ENCODE measurements at places on chromosomes 11 and 22.

DNA sequence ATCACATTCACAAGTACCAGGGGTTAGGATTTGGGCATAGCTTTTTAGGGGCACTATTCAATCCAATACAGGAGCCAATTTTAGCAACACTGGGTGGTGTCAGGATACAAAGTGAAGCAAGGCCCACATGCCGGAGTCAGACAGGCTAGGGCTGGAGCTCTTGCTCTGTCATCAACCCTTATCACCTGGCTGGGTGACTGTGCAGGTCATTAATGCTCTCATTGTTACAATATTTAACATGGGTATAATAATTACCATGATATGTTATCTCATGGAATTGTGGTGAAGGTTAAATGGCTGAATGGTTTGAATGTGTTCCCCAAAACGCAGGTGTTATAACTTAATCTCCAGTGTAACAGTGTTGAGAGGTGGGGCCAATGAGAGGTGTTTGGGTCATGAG is 143.3 kb upstream of the THY1 start:
- H3K4me1 ChIP-seq = no peaks in the 10 kb centered on the region
- H3K36me3 ChIP-seq = no peaks in the 10 kb centered on the region
- H3K4me3 ChIP-seq = no peak overlapping the region
- H3K27ac ChIP-seq = no peak overlapping the region
- no peak for DNase-seq
- no peaks in the 10 kb centered on the region for H3K27me3 ChIP-seq

GRCh38 chr11:86145439-86146156 is 76.7 kb upstream of the PICALM start:
- H3K27ac ChIP-seq = no peak overlapping the region
- H3K27me3 ChIP-seq = no peaks in the 10 kb centered on the region
- H3K4me1 ChIP-seq = no peaks in the 10 kb centered on the region
- no peak for DNase-seq
- no peak overlapping the region for H3K4me3 ChIP-seq

- no peak overlapping the region for H3K4me3 ChIP-seq
- DNase-seq = no peak
- H3K27ac ChIP-seq = no peak overlapping the region
- H3K4me1 ChIP-seq = no peaks in the 10 kb centered on the region
- no peaks in the 10 kb centered on the region for H3K36me3 ChIP-seq
- no peaks in the 10 kb centered on the region for H3K27me3 ChIP-seq
Observed at GRCh38 chr22:30892286-30892685, 76.3 kb downstream of the MORC2 start.

GRCh38 chr22:17570851-17571631 is 7.7 kb downstream of the SLC25A18 start:
- DNase-seq = peak; percentile 72
- no peaks in the 10 kb centered on the region for H3K4me1 ChIP-seq
- H3K4me3 ChIP-seq = peak overlapping the region; percentile 43
- H3K36me3 ChIP-seq = no peaks in the 10 kb centered on the region
- peak overlapping the region; percentile 83 for H3K27ac ChIP-seq

- no peaks in the 10 kb centered on the region for H3K4me1 ChIP-seq
- H3K27ac ChIP-seq = no peak overlapping the region
- no peaks in the 10 kb centered on the region for H3K36me3 ChIP-seq
- no peak overlapping the region for H3K4me3 ChIP-seq
- peak; percentile 65 for DNase-seq
Observed at GRCh38 chr11:61777234-61778090, 14.9 kb downstream of the TMEM258 start.

DNA sequence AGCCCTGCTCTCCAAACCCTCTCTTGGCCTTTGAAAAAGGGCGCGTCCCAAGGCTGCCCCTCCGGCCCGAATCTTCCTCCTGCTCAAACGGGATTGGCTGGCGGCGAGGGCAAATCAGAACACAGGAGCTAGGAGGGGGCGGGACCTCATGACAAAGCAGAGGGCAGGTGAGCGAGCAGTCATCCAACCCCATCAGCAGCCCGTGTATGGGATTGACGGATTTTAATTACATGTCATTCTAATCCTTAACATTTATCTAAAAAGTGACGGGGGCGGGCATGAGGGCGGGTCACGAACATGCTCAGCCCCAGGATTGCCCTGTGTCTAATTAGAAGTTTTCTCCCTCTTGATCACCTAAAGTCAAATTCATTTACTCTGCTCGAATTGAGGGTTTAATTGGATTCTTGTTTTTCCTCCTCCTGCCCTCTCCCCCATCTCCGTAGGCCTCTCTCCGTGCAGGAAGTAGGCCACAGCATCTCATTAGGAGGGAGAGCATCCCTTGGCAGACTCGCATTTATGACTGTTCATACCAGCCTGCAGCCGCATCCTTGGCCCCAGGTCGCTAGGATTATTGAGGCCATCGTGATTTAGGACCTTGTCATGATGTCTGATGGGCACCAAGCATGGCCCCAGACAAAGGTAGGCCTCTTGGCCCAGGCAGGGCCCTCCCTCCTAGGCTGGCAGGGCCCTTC is 147.1 kb downstream of the CHST1 start:
- no peak overlapping the region for H3K27ac ChIP-seq
- no peaks in the 10 kb centered on the region for H3K36me3 ChIP-seq
- DNase-seq = no peak
- H3K4me1 ChIP-seq = no peaks in the 10 kb centered on the region
- H3K4me3 ChIP-seq = no peak overlapping the region
- H3K27me3 ChIP-seq = no peaks in the 10 kb centered on the region

GRCh38 chr11:123640677-123641494 is 13.5 kb downstream of the SCN3B start:
- no peaks in the 10 kb centered on the region for H3K36me3 ChIP-seq
- no peak overlapping the region for H3K4me3 ChIP-seq
- no peaks in the 10 kb centered on the region for H3K4me1 ChIP-seq
- H3K27ac ChIP-seq = no peak overlapping the region

DNA sequence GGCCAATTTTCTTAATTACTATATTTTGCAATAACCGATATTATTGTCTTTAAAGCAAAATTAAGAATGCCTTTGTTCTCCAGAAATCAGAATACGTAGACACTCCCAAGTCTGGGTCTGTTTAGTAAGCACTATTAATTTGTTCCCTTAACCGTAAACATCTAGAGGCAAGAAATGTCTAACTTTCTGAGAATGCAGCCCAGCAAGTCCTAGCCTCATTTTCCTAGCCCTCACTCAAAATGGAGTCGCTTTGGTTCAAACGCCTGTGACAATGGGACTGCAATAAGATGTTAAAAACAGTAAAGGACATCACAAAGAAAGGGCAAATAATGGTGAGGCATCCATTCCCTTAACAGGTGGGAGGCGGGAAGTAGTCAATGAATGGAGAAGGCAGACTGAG is 280.7 kb downstream of the DLG2 start:
- no peaks in the 10 kb centered on the region for H3K4me1 ChIP-seq
- H3K36me3 ChIP-seq = no peaks in the 10 kb centered on the region
- no peak for DNase-seq
- no peak overlapping the region for H3K27ac ChIP-seq

- no peaks in the 10 kb centered on the region for H3K36me3 ChIP-seq
- H3K27ac ChIP-seq = no peak overlapping the region
- H3K27me3 ChIP-seq = no peaks in the 10 kb centered on the region
- H3K4me3 ChIP-seq = no peak overlapping the region
Observed at GRCh38 chr11:16040151-16040550, 316.2 kb downstream of the SOX6 start.

- no peak overlapping the region for H3K4me3 ChIP-seq
- peaks cover 6% of the 10 kb centered on the region for H3K4me1 ChIP-seq
- H3K27ac ChIP-seq = no peak overlapping the region
- H3K36me3 ChIP-seq = no peaks in the 10 kb centered on the region
- peak; percentile 37 for DNase-seq
- no peaks in the 10 kb centered on the region for H3K27me3 ChIP-seq
Observed at GRCh38 chr11:13970986-13971385, 8.5 kb downstream of the SPON1 start.

DNA sequence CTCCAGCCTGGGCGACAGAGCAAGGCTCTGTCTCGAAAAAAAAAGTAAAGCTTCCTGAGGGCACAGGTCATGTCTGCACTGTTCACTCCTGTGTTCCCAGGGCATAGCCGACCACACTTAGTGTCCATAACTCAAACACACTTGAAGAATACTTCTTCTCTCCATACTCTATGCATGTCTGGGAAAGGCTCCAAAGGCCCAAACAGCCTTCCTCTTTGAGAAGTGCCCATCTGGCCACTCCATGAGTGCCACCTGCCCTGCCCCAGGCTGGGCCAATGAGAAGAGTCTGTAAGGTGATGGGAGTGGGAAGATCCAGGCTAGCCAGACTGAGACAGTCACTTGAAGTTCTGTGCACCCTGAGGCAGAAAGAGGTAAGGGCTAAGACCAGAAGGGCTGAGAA is 24.7 kb downstream of the DGCR2 start:
- no peak overlapping the region for H3K27ac ChIP-seq
- no peak overlapping the region for H3K4me3 ChIP-seq
- no peaks in the 10 kb centered on the region for H3K36me3 ChIP-seq
- DNase-seq = no peak
- H3K4me1 ChIP-seq = no peaks in the 10 kb centered on the region

GRCh38 chr22:29121124-29121523 is 48.3 kb downstream of the KREMEN1 start:
- peak overlapping the region; percentile 81 for H3K27ac ChIP-seq
- H3K36me3 ChIP-seq = no peaks in the 10 kb centered on the region
- DNase-seq = no peak
- H3K27me3 ChIP-seq = no peaks in the 10 kb centered on the region
- no peak overlapping the region for H3K4me3 ChIP-seq

- no peaks in the 10 kb centered on the region for H3K36me3 ChIP-seq
- no peaks in the 10 kb centered on the region for H3K4me1 ChIP-seq
- H3K27ac ChIP-seq = no peak overlapping the region
- no peaks in the 10 kb centered on the region for H3K27me3 ChIP-seq
- H3K4me3 ChIP-seq = no peak overlapping the region
Observed at GRCh38 chr22:41757502-41757901, 43.0 kb upstream of the CCDC134 start.

- H3K27me3 ChIP-seq = no peaks in the 10 kb centered on the region
- no peaks in the 10 kb centered on the region for H3K36me3 ChIP-seq
- H3K4me1 ChIP-seq = no peaks in the 10 kb centered on the region
- H3K27ac ChIP-seq = no peak overlapping the region
Observed at GRCh38 chr11:125348141-125348651, 147.9 kb downstream of the FEZ1 start.

DNA sequence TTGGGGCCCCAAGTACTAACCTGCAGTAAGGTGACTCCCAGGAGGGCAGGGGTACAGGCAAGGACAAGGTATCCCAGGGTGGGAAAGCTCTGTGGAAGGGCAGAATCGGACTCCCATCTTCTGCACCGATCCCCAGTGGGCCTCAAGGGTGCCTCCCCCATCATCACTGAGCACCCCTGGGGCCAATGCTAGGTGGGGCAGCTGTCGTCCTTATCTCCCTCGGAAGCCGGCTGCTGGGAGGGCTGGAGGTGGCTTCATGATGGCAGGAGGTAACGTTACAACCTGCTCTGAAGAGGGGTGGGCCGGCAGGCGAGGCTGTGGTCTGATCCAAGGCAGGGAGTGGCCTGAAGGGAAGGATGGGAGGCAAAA is 87.6 kb upstream of the LINC01488 start:
- H3K27me3 ChIP-seq = no peaks in the 10 kb centered on the region
- H3K4me1 ChIP-seq = no peaks in the 10 kb centered on the region
- no peaks in the 10 kb centered on the region for H3K36me3 ChIP-seq
- no peak overlapping the region for H3K4me3 ChIP-seq
- H3K27ac ChIP-seq = no peak overlapping the region

DNA sequence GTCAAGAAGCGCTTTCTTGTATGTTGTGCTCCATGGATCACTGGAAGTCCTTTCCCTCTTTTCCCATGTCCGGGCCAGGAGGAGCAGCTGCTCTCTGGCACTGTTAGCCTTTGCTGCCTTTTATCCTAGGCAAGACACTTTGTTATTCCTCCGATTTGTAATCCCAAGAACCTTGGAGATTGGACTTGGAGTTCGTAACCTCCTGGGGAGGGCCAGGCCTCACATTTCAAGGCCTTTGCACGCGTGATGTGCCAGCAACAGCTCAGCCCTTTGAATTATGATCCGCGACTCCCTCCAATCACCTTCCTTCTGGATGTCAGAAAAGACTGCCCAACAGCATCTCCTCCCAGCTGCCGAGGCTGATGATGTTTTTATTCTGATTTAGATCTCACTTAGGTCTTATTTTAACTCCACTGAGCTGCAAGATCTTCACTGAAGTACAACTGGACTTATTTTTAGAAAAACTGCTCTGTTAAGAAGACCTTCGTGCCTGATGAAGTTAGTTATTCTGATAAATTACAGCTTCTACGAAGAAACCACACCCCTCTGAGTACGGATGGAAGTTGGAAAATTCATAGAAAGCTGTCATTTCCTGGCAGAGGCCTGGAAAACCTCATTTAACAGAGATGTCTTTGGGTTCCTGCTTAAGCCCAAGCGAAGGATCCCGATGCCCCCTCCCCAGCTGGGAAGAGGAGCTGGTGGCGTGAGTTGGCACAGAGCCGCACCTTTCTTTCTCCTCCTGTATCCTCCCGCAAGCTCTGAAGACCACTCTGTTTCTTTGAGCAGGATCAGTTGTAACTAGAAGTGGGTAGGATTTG is 62.4 kb downstream of the PARVB start:
- H3K27me3 ChIP-seq = no peaks in the 10 kb centered on the region
- H3K4me3 ChIP-seq = no peak overlapping the region
- H3K27ac ChIP-seq = no peak overlapping the region
- H3K36me3 ChIP-seq = no peaks in the 10 kb centered on the region

- H3K27me3 ChIP-seq = no peaks in the 10 kb centered on the region
- no peak overlapping the region for H3K27ac ChIP-seq
- no peak overlapping the region for H3K4me3 ChIP-seq
Observed at GRCh38 chr11:102620179-102620578, 5.0 kb downstream of the MMP20 start.

GRCh38 chr22:33853200-33854097 is 66.8 kb downstream of the LARGE1 start:
- peak; percentile 66 for DNase-seq
- H3K27me3 ChIP-seq = no peaks in the 10 kb centered on the region
- no peaks in the 10 kb centered on the region for H3K36me3 ChIP-seq
- H3K27ac ChIP-seq = peak overlapping the region; percentile 75

DNA sequence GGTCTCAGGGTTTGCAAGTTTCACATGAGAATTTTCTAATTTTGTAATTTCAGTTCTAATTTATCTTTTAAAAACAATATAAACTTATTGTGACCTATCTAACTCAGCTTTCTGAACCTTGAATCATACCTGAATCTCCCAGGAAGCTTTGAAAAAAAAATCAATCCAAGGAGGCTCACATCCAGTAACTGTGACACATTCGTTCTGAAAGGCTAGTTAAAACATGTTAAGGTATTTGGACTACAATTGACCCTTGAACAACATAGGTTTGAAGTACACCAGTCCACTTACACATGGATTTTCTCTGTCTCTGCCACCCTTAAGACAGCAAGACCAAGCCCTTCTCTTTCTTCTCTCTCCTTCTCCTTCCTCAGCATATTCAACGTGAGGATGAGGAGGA is 40.0 kb downstream of the DDI1 start:
- DNase-seq = no peak
- no peaks in the 10 kb centered on the region for H3K27me3 ChIP-seq
- peak overlapping the region; percentile 60 for H3K27ac ChIP-seq
- H3K4me1 ChIP-seq = no peaks in the 10 kb centered on the region
- H3K36me3 ChIP-seq = no peaks in the 10 kb centered on the region

Measured in breast epithelium (tissue), 4 donors.